ENCODE measurements at places on chromosomes 2 and 18. TPM values are rescaled to one million over a fixed set of nuclear protein-coding genes. Genes with fewer than 3 reads are reported as not detected.

The NAT8 gene
- not detected for total RNA-seq

The MOB1A gene
- 103 TPM for total RNA-seq

The ANKAR gene
- total RNA-seq, result 4.4 TPM

The TRIM43 gene
- total RNA-seq, result not detected

The NT5C1B gene
- not detected for total RNA-seq

The TMEM17 gene
- 4.9 TPM for total RNA-seq

The RAMP1 gene
- 28.9 TPM for total RNA-seq

The SEPTIN10 gene
- 32.5 TPM for total RNA-seq

GRCh38 chr2:119136093-119136492 lies 22.5 kb downstream of the C1QL2 start:
- no peak overlapping the region for H3K4me3 ChIP-seq
- no peaks in the 10 kb centered on the region for H3K4me1 ChIP-seq
- no peak for DNase-seq
- H3K27me3 ChIP-seq, result peaks cover 17% of the 10 kb centered on the region

- no peak overlapping the region for H3K27ac ChIP-seq
- H3K27me3 ChIP-seq, result no peaks in the 10 kb centered on the region
- H3K36me3 ChIP-seq, result no peaks in the 10 kb centered on the region
- H3K4me3 ChIP-seq, result no peak overlapping the region
These were observed 325.6 kb downstream of the HRH4 start for GRCh38 chr18:24786027-24786426.

DNA sequence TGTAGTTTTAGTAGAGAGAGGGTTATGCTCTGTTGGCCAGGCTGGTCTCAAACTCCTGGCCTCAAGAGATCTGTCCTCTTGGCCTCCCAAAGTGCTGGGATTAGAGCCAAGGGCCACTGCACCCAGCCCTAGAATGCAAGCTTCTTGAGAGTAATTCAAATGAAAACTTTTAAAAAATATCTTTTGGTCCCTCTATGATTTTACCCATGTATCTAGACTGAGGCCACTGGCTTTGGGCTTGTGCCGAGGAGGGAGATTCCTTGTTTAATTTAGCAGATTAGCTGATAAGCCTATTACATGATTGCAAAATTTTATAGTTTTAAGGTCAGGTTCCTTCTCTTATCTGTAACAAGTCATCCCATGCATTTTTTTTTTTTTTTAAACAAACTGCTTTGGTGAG lies 59.5 kb upstream of the CCDC195 start:
- peak; percentile 47 for DNase-seq
- peaks cover 8% of the 10 kb centered on the region for H3K36me3 ChIP-seq
- no peak overlapping the region for H3K27ac ChIP-seq
- H3K4me1 ChIP-seq, result peaks cover 16% of the 10 kb centered on the region
- no peak overlapping the region for H3K4me3 ChIP-seq

GRCh38 chr2:158766524-158766923 lies 28.6 kb upstream of the DAPL1 start:
- H3K4me1 ChIP-seq, result no peaks in the 10 kb centered on the region
- H3K4me3 ChIP-seq, result no peak overlapping the region
- H3K27ac ChIP-seq, result no peak overlapping the region
- DNase-seq, result no peak

DNA sequence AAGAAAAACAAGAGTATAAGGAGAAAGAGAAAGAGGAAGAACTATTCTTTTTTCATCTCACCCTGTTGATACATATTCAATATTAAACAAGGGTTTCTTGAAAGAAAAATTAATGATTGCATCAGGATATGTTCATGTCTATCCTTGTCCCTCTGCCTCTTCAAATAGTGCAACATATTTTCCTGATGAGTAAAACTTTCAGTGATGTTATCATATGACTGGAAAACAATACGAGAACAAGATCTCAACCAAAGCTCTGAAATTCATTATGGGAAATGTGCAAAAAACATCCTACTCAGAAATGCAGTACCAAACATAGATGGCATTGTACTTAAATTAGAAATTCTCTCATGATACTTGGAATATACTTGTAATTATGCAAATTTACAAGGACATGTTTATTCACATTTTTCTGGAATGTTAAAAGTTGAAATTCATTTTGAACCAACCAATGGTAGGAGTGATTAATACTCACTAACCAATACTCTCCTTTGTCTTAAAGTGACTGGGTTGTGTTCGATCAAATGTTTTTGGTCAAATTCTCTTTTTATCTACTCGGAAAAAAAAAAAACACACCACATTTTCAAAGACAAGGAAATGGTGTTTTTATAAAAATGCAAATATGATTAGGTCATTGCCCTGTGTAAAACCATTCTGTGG lies 148.9 kb upstream of the GULP1 start:
- no peak for DNase-seq
- no peak overlapping the region for H3K4me3 ChIP-seq
- H3K27me3 ChIP-seq, result no peaks in the 10 kb centered on the region

DNA sequence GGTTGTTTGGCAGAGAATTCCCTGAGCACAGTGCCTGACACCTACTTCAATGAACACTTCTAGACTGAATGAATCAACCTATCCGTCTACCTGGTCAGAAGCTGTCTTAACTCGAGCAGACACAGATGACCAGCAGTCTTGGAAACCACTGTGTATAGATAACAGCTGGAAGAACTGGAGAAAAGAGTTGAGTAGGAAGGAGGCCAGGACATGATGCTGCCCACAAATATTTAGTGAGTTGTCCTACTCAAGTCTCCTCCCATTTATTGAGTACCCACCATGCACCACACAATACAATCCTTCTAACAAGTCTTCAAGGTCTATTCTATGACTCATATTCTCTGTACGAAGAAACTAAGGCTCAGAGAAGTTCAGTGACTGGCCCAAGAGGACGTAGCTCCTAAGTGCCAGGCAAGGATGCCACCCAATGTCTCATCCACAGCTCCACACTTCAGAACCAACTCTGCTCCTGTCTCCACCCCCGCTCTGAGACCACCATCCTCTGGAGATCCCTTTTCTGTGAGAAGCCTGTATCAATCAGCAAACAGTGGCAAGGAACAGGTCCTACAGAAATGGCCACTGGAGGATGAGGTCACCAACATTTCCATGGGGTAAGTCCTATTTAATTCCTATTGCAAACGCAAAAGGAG lies 62.2 kb downstream of the GALNT14 start:
- H3K36me3 ChIP-seq, result no peaks in the 10 kb centered on the region
- no peak overlapping the region for H3K4me3 ChIP-seq
- no peak overlapping the region for H3K27ac ChIP-seq
- DNase-seq, result no peak
- no peaks in the 10 kb centered on the region for H3K4me1 ChIP-seq

GRCh38 chr2:61368687-61369665 lies 101.9 kb downstream of the USP34 start:
- no peaks in the 10 kb centered on the region for H3K4me1 ChIP-seq
- no peak for DNase-seq
- no peak overlapping the region for H3K27ac ChIP-seq
- no peaks in the 10 kb centered on the region for H3K27me3 ChIP-seq
- H3K4me3 ChIP-seq, result no peak overlapping the region
- no peaks in the 10 kb centered on the region for H3K36me3 ChIP-seq

- no peak overlapping the region for H3K27ac ChIP-seq
- H3K27me3 ChIP-seq, result no peaks in the 10 kb centered on the region
- no peak overlapping the region for H3K4me3 ChIP-seq
- no peaks in the 10 kb centered on the region for H3K36me3 ChIP-seq
These were observed 99.4 kb upstream of the PID1 start for GRCh38 chr2:229370509-229370908.

DNA sequence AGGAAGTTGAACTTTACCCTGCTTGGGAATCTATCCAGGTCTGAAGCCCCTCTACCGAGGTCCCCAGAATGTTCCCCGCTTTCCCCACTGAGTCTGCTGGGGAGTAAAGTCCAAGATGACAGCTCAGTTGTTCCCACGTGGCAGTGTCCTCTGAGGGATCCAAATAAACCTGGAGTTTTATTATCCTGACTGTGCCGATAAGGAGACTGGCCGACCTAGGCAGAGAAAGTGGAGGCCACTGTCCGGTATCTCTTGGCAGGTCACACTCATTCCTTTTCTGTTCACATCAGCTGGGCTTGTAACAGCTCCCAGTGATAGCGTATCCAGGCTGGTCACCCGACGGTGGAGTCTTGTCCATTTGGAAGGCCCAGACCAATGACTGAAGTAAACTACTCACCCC lies 27.5 kb upstream of the C18orf32 start:
- H3K36me3 ChIP-seq, result no peaks in the 10 kb centered on the region
- H3K27ac ChIP-seq, result no peak overlapping the region
- H3K27me3 ChIP-seq, result peaks cover 7% of the 10 kb centered on the region
- H3K4me3 ChIP-seq, result no peak overlapping the region

- no peaks in the 10 kb centered on the region for H3K27me3 ChIP-seq
- no peaks in the 10 kb centered on the region for H3K4me1 ChIP-seq
- no peak for DNase-seq
- H3K36me3 ChIP-seq, result no peaks in the 10 kb centered on the region
- no peak overlapping the region for H3K4me3 ChIP-seq
These were observed 90.5 kb upstream of the DDX18 start for GRCh38 chr2:117723888-117724434.

GRCh38 chr2:227464361-227464760 lies 7.6 kb upstream of the AGFG1 start:
- no peak overlapping the region for H3K4me3 ChIP-seq
- peaks cover 25% of the 10 kb centered on the region for H3K4me1 ChIP-seq
- DNase-seq, result no peak
- H3K27ac ChIP-seq, result no peak overlapping the region
- H3K27me3 ChIP-seq, result no peaks in the 10 kb centered on the region

DNA sequence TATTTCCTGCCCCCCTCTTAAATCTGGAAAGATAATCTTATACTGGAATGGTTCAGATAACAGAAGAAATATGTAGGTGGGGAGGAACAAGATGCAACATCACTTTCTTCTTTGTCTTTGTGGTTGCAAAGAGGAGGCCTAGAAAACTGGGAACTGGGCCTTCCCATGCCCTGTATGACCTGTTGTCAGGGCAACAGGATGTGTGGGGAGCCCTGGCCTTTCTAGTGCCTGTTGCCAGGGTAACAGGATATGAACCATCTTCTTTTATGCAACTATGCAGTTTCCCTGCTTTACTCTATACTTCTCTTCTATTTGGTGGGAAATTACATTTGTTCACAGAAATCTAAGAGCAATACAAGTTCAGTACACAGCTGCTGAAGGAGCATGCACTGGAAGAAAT lies 79.8 kb upstream of the PDE1A start:
- no peaks in the 10 kb centered on the region for H3K27me3 ChIP-seq
- H3K36me3 ChIP-seq, result no peaks in the 10 kb centered on the region
- DNase-seq, result no peak

GRCh38 chr2:121709776-121710469 lies 26.8 kb downstream of the NIFK start:
- no peaks in the 10 kb centered on the region for H3K4me1 ChIP-seq
- DNase-seq, result no peak
- no peak overlapping the region for H3K27ac ChIP-seq
- no peaks in the 10 kb centered on the region for H3K36me3 ChIP-seq
- no peak overlapping the region for H3K4me3 ChIP-seq

DNA sequence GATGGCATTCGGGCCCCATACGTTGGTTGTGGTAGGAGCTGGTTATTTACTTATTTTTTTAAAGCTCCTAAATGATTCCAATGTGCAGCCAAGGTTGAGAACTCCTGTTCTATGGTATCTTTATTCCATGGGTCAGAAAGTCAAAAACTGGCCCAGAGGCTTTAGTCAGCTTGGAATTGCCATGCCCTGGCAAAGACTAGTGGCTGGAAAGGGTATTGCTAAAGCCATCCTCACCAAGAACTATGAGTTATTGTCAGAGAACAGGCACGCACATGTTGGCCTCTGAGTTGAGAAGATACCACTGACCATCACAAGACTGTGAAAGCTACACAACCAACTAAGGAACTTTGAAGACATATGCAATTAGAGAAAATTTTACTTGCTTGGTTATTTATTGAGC lies 47.9 kb upstream of the ACMSD start:
- no peaks in the 10 kb centered on the region for H3K27me3 ChIP-seq
- DNase-seq, result no peak
- no peaks in the 10 kb centered on the region for H3K4me1 ChIP-seq
- H3K36me3 ChIP-seq, result no peaks in the 10 kb centered on the region

DNA sequence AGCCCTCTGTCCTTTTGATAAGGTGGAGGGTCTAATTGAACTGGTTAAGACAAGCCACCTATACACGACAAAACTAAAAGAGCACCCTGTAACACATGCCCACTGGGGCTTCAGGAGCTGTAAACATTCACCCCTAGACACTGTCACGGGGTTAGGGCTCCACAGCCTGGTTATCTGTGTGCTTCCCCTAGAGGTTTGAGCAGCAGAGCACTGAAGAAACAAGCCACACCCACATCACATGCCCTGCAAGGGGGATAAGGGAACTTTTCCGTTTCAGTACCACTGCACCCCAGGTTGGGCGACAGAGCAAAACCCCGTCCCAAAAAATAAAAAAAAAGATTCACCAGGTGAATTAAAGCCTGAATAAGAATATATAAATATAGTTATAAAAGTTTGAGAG lies 913.7 kb upstream of the ACVR2A start:
- no peak overlapping the region for H3K27ac ChIP-seq
- no peak for DNase-seq
- no peaks in the 10 kb centered on the region for H3K4me1 ChIP-seq
- H3K27me3 ChIP-seq, result no peaks in the 10 kb centered on the region
- no peaks in the 10 kb centered on the region for H3K36me3 ChIP-seq

GRCh38 chr2:85165088-85165690 lies 32.0 kb downstream of the TCF7L1 start:
- H3K4me1 ChIP-seq, result peaks cover 5% of the 10 kb centered on the region
- no peaks in the 10 kb centered on the region for H3K27me3 ChIP-seq
- H3K4me3 ChIP-seq, result no peak overlapping the region
- H3K27ac ChIP-seq, result no peak overlapping the region
- no peak for DNase-seq

GRCh38 chr2:24073816-24074215 lies 2.3 kb downstream of the SF3B6 start:
- H3K27me3 ChIP-seq, result no peaks in the 10 kb centered on the region
- no peak overlapping the region for H3K4me3 ChIP-seq
- H3K4me1 ChIP-seq, result peaks cover 20% of the 10 kb centered on the region
- no peak for DNase-seq
- no peak overlapping the region for H3K27ac ChIP-seq

DNA sequence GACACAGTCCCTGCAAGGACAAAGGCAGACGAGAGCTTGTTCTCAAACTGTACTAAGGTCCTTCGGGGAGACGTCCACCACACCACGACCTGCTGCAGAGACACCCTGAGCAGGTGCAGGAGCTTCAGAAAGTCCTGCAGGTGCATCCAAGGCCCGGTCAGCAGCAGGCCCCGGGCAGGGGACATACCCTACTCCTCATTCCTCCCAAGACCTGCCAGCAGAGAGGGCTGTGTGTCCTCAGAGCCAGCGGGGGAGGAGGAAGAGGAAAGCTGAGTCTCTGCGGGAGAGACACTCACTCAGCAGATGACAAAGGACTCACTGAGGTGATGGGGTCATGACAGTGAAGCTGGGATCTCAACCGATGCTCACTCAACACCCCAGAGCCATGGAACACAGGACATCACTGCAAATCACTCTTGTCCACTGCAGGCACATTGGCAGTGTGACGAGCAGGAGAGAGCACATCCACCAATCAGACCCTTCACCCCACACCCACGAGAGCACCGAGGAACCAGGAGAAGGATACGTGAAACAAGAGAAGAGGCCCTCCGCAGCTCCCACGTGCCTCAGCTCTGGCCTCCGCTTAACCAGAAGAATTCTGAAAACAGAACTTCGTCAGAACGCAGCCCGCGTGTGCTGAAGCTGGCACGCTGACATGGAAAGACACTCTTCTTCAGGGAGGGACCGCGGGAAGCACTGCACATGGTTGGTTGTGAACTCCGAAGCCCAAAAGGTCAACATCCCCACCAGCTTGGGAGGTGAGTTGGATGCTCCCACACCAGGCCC lies 9.3 kb downstream of the HDAC4 start:
- peaks cover 58% of the 10 kb centered on the region for H3K4me1 ChIP-seq
- no peak overlapping the region for H3K4me3 ChIP-seq
- peak overlapping the region; percentile 79 for H3K27ac ChIP-seq

- H3K4me3 ChIP-seq, result no peak overlapping the region
- DNase-seq, result no peak
- no peaks in the 10 kb centered on the region for H3K36me3 ChIP-seq
- H3K4me1 ChIP-seq, result no peaks in the 10 kb centered on the region
These were observed 140.4 kb downstream of the FTCDNL1 start for GRCh38 chr2:199710551-199710950.

Data from adrenal gland (tissue), 19 donors.